ENCODE measurements at places on chromosomes 16 and 17. TPM values are rescaled to one million over a fixed set of nuclear protein-coding genes. Genes with fewer than 3 reads are reported as not detected.

DNA sequence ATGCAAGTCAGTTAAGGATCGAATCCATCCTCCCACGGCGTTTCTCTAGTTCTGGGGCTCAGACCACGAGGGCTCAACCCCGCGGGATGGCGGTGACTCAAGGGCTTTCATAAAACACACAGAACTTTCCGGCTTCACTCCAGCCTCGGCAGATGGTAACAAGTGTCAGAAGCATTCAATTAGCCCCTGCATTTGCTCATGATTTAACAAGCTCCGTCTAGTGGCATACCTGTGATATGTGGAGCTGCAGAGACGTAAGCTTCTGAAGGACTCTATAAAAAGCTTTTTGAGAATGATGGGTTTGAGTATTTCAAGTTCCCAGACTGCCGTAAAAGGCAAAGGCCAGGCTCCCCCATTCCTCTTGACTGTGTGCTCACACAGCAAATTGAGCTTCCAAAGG is 91.3 kb upstream of the SEC14L1 start:
- no peak for DNase-seq

GRCh38 chr16:64857411-64857810 is 264.5 kb downstream of the CDH11 start:
- no peak for DNase-seq

GRCh38 chr17:80880648-80880985 is 111.0 kb upstream of the CHMP6 start:
- no peak for DNase-seq

GRCh38 chr17:14616528-14616927 is 315.6 kb downstream of the HS3ST3B1 start:
- DNase-seq, result no peak

DNA sequence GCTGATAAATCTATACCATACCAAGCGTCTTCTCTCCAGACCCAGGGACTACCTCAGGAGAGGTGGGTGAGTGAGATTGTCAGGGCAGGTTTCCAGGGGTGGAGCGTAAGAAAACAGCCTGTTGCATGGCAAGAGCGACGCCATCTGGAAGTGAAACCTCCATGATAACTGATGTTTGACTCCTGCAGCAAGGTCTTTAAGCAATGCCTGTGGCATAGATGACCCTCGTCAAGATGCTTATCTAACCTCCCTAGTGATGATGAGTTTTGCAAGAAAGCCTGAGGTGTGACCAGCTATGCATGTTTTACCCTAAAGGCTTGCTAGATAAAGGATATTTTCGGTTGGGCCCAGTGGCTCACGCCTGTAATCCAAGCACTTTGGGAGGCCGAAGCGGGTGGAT is 71.6 kb downstream of the GSG1L start:
- no peak for DNase-seq

DNA sequence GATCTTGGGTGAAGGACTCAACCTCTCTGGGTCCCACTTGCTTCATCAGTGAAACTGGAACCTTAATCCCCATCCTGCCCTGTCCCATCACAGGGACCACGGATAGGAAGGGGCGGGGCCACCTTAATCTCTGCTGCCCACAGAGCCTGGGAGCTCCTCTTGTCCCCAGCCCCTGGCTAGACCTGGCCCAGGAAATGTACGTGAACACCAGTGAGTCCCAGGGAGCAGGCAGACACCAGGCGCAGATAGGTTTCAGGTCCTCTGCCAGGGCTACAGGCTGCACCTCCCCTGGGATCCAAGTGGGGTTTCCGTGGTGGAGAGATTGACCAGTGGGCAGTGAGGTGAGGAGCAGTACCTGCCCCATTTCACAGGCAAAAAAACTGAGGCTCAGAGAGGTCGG is 21.0 kb downstream of the RAB11FIP4 start:
- DNase-seq, result no peak

DNA sequence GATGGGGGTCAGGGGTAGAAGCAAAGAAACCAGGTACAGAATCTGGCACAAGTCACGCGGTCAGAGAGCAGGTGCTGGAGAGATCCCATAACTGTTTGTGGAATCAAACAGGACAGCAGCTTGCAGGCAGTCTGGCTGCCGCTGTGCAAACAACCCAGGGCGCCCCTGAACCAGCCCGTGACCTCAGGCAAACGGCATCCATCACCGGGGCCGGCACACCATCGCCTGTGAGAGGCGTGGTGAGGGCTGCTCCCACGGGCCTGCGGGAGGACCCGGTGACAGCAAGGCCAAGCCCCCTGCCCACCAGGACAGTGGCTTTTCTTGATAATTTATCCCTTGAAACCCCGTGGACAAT is 47.9 kb downstream of the CBFA2T3 start:
- no peak for DNase-seq

DNA sequence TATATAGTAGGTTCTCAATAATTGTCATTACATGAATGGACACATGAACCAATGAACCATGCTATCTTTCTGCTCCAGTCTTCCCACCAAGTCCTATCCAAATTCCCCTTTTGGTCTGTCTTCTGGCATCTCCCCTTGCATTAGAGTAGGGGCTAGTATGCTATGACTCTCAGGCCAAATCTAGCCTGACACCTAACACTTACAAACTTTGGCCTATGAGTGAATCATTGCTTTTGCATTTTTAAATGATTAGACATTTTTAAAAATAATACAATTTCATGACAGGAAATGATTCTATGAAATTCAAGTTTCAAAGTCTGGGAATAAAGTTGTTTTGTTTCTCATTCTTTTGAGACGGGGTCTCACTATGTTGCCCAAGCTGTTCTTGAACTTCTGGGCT is 102.5 kb upstream of the MAF start:
- DNase-seq, result no peak

- no peak for DNase-seq
Observed at GRCh38 chr16:8885674-8886592, 3.8 kb downstream of the LITAFD start.

- no peak for DNase-seq
Observed at GRCh38 chr16:82024316-82024715, 10.7 kb upstream of the HSD17B2 start.

- DNase-seq, result peak; percentile 40
Observed at GRCh38 chr17:35063514-35064223, at the start of gene RFFL. Gene RFFL (minus strand): TSS chr17:35063707. CDS start chr17:35026553, 37,154 bp downstream.

DNA sequence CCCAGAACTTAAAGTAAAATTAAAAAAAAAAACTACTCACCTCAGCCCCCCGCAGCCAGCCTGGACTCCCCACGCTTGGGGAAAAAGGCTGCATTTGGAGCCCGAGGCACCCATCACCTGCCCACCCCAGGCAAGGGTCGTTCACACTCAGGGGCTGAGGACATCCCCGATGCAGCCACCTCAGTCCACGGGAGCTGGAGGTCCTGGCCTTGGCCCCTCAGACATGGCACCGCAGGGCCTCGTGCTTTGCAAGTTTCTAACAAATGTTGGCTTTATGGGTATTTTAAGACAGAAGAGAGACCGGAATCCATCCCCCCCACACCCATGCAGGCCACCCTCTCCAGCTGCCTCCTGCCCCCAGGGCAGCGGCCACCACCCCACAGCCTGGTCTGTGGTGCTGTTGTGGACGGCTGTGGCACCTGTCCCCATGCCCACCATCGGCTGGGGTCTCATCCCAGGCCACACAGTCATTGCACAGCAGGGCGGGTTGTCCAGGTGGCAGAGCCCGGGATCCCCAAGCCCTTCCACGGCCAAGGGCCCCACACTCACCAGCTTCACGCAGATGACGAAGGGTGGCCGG is 116.4 kb upstream of the ZNF750 start:
- DNase-seq, result no peak

GRCh38 chr17:61393550-61393903 is 6.1 kb upstream of the TBX2 start:
- no peak for DNase-seq

GRCh38 chr17:46020023-46020761 is 21.1 kb downstream of the STH start:
- no peak for DNase-seq

GRCh38 chr16:67872631-67873434 is at the start of gene EDC4:
Gene EDC4 (plus strand): TSS chr16:67873052. CDS start chr16:67873262, 210 bp downstream.
- no peak for DNase-seq

- no peak for DNase-seq
Observed at GRCh38 chr17:40646791-40647623, 611 bp downstream of the SMARCE1 start.

DNA sequence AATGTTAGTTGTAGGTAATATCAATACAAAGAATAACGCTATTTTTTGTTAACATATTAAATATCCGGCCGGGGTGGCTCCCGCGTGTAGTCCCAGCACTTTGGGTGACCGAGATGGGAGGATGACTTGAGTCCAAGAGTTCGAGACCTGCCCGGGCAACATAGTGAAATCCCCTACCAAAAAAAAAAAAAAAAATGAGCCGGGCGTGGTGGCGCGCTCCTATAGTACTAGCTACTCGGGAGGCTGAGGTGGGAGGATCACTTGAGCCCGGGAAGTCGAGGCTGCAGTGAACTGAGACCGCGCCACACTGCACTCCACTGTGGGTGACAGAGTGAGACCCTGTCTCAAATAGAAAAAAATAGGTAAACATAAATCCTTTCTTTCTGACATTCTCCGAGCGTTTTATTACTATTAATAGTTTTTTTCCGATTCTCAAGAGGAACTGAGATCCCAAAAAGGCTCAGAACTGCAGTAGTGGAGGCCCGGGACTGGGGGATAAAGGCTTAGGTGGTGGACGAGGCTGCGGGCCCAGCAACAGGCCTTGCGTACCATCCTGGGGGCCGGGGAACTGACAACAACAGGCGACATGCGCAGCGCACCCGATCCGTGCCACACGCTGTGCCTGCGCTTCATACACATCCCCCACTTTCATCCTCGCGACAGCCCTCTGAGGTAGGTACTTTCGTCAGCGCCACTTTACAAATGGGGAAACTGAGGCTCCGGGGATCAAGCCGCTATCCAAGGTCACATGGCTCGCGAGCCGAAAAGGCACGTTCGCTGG is 919 bp downstream of the N4BP1 start:
- no peak for DNase-seq

- no peak for DNase-seq
Observed at GRCh38 chr16:85349365-85350145, 237.3 kb upstream of the CIBAR2 start.

DNA sequence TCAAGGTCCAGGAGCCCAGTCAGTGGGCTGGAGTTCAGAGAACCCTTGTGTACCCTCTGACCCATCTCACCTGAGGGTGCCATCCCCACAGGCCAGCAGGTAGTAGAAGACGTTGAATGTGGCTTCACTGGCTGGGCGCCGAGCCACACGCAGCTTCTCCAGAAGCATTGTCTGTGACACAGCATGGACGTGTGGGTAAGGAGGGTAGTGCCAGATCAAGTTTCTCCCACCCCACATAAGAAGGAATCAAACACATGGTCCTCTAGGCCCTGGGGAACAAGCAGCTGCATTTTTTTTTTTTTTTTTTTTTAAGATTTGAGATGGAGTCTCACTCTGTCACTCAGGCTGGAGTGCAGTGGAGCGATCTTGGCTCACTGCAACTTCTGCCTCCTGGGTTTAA is 60.9 kb downstream of the MYO18A start:
- DNase-seq, result no peak

- no peak for DNase-seq
Observed at GRCh38 chr16:72785171-72785570, 262.8 kb downstream of the ZFHX3 start.

GRCh38 chr16:85395913-85396878 is 216.9 kb upstream of the GSE1 start:
- no peak for DNase-seq

DNA sequence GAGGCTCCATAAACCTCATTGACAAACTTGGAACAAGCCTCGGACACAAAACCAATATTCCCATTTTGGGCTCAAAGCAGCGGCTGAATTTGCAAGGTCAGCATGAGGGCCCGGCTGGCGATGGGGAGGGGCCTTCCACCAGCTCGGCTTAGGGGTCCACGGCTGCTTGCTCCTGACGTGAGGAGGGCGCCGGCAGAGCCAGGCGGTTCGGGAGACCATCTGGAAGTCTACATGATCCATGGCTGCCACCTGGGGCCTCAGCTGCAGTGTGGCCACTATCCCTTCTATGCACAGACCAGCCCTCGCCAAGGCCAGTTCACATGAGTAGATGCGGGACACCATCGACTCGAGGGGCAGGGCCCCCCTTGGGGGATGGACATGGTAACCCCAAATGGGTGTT is 39.1 kb downstream of the NDEL1 start:
- no peak for DNase-seq

DNA sequence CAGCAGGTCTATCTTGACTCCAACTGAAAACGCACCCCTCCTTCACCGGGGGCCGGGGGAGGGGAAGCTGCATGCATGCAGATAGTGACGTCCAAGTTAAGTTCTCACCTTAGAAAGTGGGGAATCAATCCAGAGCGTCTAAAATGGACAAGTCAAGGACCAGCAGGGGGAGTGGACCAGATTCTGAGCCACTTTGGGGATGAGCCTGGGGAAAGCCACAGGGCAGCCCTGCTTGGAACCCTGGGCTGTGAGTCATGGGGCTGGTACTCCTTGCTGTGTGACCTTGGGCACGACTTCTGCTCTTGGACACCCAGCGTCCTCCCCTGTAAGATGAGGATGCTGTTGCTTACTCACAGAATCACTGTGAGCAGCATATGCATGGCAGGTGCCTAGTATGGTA is 9.1 kb downstream of the TNFRSF13B start:
- no peak for DNase-seq

GRCh38 chr17:34306466-34306865 is 12.8 kb upstream of the CCL8 start:
- no peak for DNase-seq

- no peak for DNase-seq
Observed at GRCh38 chr17:27575912-27576252, 55.1 kb upstream of the LGALS9 start.

NPB gene
- polyA plus RNA-seq, result 0.42 TPM

GNAO1 gene
- 1.0 TPM for polyA plus RNA-seq

KRTAP1-5 gene
- polyA plus RNA-seq, result not detected

RAB37 gene
- 0.90 TPM for polyA plus RNA-seq

CIBAR2 gene
- polyA plus RNA-seq, result not detected

PRCD gene
- polyA plus RNA-seq, result 4.8 TPM

CMTM2 gene
- polyA plus RNA-seq, result 0.30 TPM

LDHD gene
- 3.0 TPM for polyA plus RNA-seq

KRT23 gene
- polyA plus RNA-seq, result 0.19 TPM

PSMD12 gene
- 33.1 TPM for polyA plus RNA-seq

SAMD14 gene
- 4.3 TPM for polyA plus RNA-seq

ACSM2A gene
- 0.35 TPM for polyA plus RNA-seq

KRT12 gene
- polyA plus RNA-seq, result 0.08 TPM

CEP131 gene
- polyA plus RNA-seq, result 9.4 TPM

HSD11B2 gene
- 11.1 TPM for polyA plus RNA-seq

VTN gene
- 0.32 TPM for polyA plus RNA-seq

METTL2A gene
- polyA plus RNA-seq, result 16.6 TPM

PPL gene
- polyA plus RNA-seq, result 1.1 TPM

CD68 gene
- 25.6 TPM for polyA plus RNA-seq

PABPN1L gene
- 0.11 TPM for polyA plus RNA-seq

CCDC40 gene
- polyA plus RNA-seq, result 5.5 TPM

SLC5A2 gene
- 6.2 TPM for polyA plus RNA-seq

Measured in forelimb muscle (tissue), 1 donor.